ENCODE measurements at places on chromosomes 7 and 10.

DNA sequence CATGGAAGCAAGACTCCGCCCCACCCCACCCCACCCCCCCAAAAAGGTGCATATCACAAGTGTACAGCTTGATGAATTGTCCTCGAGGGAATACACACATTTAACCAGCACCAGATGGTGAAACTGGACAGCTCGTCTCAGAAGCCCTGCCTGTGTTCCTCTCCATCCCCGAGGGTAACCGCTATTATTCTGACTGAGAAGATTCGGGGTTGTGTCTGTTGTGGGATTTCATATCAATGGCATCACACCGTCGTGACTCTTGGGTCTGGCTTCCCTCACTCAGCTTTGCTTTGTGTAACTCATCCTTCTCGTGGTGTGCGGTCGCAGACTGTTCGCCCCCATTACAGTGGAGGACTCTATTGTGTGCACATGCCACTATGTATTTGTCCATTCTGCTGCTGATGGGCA, 18.9 kb downstream of the PODXL start:
- DNase-seq = no peak

DNA sequence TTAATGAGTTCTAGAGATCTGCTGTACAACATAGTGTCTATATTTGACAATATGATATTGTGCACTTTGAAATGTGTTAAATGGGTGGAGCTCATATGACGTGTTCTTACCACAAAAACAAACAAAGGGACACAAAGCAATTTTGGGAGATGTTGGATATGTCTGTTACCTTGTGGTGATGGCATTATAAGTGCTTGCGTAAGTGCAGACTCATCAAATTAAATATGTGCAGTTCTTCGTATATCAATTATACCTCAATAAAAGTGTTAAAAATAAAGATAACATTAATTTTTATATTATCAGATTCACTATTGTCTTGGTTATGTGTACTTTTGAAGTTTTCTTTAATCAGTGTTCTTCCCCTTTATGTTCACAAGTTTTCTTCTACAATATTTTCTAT, 372.9 kb upstream of the COBL start:
- DNase-seq = no peak

- DNase-seq = no peak
Observed at GRCh38 chr10:60629332-60629731, 148.9 kb upstream of the CDK1 start.

- no peak for DNase-seq
Observed at GRCh38 chr7:151452680-151453325, 12.9 kb upstream of the CRYGN start.

DNA sequence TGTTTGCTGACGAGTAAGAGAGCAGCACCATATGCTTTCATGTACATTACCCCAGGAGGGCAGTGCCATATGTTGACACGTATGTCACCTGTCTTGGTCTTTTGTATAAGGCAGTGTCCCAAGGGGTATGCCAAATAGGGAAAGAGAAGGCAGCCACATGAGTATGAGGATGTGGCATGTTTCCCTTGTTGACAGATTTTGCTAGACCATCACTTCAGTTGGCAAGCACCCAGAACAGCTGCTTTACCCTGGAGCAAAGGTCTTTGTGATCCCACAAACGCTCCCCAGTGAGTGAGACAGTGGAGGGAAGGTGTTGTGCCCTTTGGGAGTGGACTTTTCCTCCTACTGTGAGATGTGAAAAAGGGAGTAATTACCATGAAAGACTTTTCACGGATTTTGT, 350.1 kb downstream of the ETV1 start:
- peak; percentile 10 for DNase-seq

DNA sequence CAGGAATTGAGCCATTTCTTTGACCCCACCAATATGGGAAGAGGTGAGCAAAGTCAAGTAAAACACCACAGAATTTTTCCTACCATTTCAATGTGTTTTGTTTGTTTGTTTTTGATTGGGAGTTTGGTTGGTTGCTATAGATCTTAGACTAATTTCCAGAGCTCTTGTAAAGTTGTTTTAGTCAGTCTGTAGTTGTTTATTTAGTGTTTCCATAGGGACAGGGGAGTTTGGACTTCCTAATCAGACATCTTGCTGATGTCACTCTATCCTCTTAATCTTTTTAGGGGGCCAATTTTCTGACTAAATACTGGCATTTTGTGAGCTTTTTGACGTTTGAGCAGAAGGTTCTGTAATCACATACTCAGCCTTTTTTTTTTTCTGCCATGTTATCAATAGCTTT, 266.9 kb downstream of the ABCA13 start:
- no peak for DNase-seq

- DNase-seq = no peak
Observed at GRCh38 chr7:127912901-127913300, 118.3 kb downstream of the LRRC4 start.

GRCh38 chr10:1253523-1254353, 197.6 kb downstream of the WDR37 start:
- DNase-seq = no peak

DNA sequence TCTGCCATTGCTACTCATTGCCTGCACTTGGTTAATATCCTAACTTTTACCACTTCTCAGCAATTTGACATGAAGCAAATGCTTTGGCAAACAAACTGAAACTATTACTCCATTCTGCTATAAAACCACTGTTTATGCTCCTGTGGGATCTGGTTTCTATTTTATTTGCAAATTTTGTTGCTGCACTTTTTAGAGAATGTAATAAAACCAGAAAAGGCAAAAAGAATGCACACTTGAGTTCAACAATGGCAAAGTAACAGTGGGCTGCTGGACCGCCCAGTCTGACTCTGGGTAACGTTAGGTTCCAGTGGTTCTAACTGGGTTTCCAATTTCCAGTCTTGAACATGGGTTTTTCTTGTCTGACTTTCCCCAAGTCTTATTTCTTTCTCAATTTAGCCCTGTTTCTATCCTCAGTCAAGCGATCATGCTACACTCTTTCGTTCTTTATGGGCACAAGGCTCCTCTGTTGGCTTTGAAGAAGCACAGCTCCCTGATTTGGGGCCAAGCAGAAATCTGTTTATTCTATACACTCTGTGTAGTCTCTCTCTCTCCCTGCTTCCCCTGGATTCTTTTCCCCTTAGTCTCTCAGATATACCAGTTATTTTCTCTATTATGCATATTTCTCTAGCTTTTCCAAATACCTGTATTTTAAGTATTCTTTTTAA, 129.2 kb upstream of the FAM3C start:
- no peak for DNase-seq

DNA sequence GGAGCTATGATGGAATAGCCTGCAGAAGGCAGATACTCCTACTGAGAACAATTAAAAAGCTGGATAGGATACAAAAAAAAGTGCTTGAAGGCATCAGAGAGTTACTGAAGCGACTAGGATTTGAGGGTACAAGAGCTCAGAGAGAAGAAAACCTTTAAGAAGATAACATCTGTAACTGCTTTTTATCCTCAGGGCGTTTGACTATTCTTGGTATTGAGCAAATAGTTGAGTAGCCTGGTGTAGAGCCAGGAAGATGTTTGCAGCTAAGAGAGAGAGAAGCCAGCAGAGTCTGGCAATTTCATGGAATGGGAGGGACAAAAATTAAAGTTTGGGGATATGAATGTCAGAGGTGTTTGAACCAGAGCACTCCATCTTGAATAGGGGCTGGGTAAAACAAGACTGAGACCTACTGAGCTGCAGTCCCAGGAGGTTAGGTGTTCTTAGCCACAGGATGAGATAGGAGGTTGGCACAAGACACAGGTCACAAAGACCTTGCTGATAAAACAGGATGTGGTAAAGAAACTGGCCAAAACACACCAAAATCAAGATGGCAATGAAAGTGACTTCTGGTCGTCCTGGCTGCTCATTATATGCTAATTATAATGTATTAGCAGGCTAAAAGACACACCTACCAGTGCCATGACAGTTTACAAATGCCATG, 428.8 kb downstream of the SH2D4B start:
- DNase-seq = no peak

GRCh38 chr7:121026159-121026558, 37.6 kb downstream of the CPED1 start:
- DNase-seq = no peak

DNA sequence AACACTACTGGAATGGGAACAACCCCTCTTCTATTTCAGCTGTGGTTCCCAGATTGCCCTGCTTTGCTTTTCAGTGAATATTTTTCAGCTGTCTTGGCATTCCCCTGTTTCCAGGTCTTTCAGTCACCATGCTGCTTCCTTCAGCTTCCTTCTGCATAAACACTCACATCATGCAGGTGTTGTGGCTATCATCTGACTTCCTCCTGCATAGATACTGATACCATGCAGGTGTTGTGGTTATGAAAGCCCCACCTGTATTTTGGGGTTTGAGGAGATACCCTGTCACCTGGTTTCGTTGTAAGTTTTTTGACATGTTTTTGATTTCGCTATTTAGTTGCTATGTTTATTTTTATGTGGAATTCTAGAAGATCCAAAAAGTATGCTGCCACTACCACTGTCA, 71.5 kb downstream of the SLC35B4 start:
- DNase-seq = peak; percentile 80

GRCh38 chr10:9603972-9604371, 1413.7 kb upstream of the CELF2 start:
- no peak for DNase-seq

DNA sequence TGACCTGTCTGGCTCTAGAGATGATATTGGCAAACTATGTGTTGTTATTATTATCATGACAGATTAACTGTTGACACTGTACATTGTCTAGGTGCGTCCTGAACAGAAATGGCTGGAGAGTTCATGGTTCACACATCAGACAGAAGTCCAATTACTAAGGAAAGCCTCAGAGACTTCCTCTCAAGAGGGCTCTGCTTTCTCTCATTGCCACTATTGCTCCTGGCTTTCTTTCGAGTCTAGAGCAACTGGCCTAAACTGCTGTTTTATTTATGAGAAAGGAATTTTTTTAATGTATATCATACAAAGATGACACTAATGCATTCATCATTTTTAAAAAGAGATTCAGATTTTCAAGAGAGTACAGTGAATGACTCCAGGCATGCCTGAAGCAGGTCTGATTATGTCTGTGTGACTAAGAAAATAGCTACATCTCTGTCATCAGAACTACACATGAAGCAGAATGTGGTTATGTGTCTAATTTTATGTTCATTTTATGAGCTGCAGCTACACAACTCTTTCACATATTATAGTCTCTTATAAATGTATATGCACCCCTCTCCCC, 30.4 kb downstream of the NRCAM start:
- no peak for DNase-seq

DNA sequence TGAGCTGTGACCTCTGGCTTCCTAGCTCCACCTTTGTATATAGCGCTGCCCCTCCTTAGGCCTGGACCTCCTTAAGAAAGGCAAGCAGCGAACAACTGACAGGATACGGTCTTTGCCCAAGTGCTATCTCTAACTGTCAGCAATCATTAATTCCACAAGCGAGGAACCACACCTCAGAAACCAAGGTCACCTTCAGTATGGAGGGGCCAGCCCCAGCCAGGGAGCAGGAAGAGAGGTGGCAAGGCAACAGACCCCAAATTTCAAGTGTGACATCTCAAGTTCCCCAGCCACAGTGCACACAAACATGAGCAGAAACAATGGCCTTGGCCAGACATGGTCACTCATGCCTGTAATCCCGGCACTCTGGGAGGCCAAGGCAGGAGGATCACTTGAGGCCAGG, 4.8 kb upstream of the AOC1 start:
- DNase-seq = no peak

- DNase-seq = peak; percentile 79
Observed at GRCh38 chr10:132446661-132447445, 49.9 kb downstream of the PWWP2B start.

DNA sequence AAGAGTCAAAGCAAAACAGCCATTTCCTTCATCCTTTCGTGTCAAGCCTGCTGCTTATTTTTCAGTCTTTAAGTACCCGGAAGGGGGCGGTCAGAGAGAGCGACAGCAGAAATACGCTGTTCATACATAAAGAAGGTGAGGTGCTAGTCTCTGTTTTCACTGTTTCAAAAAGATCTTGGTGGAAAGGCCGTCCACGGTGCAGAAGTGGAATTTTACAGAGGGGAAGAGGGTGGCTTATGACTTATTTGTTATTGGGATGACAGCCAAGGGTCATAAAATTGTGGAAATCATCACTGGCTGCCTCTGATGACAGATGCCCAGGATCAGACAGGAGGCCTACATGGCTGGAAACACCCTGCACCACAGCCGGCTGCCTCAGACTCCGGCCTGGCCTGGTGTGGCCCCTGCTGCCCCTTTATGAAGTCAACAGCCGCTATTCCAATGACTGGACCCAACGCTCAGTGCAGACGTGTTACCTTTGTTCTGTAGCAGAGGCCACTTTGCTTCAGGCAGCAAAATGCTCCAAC, 57.0 kb downstream of the HIPK2 start:
- no peak for DNase-seq

DNA sequence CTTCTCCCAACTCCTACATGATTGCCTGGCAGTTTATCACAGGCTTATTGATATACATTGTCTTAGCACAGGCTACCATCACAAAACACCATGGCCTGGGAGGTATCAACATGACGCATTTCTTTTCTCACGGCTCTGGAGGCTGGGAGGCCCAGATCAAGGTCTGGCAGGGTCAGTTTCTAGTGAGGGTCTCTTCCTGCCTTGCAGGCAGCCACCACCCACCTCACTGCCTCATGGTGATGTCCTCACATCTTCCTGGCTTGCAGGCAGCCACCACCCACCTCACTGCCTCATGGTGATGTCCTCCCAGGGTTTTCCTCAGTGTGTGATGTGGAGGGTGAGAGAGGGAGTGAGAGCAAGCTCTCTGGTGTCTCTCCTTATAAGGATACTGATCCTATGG, 599.3 kb upstream of the MKI67 start:
- no peak for DNase-seq

GRCh38 chr7:129188892-129189660, 643 bp downstream of the SMO start:
- no peak for DNase-seq

GRCh38 chr10:101073631-101074030, 11.8 kb downstream of the KAZALD1 start:
- DNase-seq = no peak

GRCh38 chr10:126889421-126889820, 15.8 kb upstream of the DOCK1 start:
- peak; percentile 20 for DNase-seq

DNA sequence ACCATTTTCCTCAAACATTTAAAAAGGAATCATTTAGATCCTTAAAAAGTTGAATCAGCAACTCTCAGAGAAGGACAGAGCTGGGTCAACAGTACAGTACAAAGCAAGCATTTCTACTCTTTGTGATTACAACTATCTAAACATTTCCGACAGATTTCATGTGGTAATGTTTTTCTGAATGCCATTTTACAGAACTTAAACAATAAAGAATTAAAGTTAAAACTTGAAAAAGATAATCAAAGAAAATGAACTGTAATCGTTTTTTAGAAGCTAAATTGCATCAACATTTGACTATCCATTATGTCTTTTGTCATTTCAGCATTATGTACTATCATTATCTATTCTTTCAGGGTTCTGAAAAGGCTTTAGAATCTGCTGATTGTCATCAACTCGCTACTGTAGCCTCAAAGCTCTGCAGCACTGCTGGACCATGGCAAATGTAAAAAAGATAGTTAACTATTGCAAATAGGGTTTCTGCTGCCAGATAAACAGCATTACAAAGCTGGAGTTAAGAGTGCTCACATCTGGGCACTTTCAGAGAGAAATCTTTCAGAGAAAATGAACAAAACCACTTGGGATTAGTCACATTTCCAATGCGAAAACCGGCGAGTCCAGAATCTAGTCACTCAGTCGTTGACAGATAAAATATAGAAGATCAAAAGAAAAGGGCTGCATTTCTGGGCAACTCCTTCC, 160.4 kb upstream of the LAMB4 start:
- DNase-seq = no peak
